ENCODE measurements at places on chromosomes 3 and 15.

DNA sequence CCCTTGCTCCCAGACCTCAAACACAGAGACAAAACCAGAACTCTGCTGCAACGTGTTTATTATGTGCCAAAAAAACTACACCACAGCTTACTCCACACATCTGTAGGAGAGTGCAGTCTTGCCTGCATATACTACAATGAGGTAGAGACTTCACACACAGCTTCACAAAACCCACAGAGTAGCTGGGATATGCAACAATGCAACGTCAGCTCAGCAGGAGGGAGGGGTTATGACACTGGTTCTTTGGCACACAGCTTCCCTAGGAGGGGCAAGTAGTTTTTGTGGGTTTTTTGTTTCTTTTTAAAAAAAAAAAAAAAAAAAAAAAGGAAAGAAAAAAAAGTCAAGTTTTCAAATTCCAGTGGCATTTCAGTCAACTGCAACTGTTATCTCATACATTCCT, 2.9 kb upstream of the RPS17 start:
- peak; percentile 83 for DNase-seq

- DNase-seq = no peak
Measured at GRCh38 chr15:68896178-68896577, 34.1 kb upstream of the SPESP1 start.

DNA sequence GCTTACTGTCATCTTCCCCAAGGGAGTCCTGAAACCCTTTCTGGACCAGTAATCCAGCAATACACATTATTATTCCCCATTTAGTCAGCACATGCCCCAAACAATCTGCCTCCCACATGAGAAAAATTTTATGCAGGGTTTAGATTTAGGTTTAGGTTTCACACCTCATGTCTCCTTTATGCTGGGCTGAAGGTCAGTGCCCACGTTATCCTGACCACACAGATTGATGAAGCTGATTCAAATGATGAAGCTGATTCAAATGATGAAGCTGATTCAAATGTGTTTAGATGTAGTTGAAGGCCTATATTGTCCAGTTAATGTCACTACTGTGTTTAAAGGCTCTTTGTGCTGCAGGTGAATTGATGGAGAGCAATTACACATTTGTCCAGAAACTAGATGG, 18.1 kb upstream of the ZBED2 start:
- DNase-seq = no peak

- no peak for DNase-seq
Measured at GRCh38 chr3:195185583-195185982, 85.4 kb downstream of the XXYLT1 start.

DNA sequence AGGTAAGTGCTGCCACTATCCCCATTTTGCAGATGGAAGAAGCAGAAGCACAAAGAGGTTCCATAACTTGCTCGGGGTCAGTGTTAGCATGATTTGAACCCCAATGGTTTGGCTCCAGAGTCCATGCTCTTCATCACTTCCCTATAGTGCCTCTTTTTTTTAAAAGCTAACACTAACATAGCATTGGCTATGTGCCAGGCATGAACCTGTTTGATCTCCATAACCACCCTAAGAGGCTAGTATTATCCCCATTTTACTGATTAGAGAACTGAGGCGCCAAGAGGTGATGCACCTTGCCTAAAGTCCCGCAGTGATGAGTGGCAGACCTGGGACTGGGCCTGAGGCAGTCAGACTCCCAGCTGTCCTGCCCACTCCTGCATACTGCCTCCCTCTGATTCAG, 7.3 kb downstream of the LINGO1 start:
- no peak for DNase-seq

DNA sequence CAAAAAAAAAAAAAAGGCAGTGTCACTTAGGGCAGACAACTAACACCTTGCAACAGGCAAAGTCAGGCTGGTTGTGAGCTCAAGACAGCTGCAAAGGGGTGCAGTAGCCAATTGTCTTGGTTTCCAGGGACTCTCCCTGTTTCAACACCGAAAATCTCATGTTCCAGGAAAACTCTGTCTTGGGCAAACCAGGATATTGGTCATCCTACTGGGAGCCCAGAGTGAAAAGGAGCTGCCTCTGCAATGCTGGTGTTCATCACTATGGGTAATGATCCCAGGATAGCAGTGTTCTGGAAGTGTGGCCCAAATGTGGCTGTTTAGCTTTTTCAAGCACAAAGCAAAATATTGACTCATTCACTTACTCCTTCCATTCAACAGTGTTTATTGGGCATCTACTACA, 82.6 kb downstream of the ARHGAP31 start:
- DNase-seq = peak; percentile 19

GRCh38 chr3:127690106-127690505, 17.4 kb downstream of the ABTB1 start:
- DNase-seq = peak; percentile 83

DNA sequence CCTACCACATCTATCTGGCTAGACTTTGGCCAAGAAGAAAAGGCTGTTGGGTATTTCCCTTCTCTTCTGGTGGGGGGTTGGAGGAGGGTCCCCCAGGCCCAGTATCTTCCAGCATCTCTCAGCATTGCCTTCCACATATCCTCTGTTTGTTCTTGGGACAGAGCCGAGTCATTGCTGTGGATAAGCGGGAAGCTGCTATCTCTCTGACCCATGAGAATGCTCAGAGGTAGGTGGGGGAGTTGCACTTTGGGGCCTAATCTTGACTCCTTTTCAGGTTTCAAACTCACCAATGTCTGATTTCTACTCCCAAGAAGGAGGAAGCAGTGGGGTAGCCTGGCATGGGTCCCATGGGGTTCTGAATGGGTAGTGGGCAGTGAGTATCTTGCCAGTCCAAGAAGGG, 8.0 kb downstream of the HEMK1 start:
- no peak for DNase-seq

DNA sequence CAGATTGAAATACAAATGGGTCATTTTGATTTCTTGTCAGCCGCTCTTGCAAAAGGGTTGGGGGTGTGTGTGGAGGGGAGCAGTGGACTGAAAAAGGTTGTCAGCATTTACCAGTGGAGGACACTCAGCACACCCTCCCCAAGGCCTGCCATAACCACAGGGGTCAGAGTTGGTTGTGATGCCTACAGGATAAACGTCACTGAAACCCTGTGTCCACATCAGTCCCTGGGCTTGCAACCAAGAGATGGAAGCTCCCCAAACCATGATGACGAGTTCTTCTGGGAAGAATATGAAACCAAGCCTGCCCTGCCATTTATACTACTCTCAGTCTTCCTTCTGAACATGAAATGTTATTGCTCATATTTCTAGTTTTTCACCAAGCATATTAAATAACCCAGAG, 54.0 kb upstream of the UMPS start:
- DNase-seq = peak; percentile 91

GRCh38 chr15:40235201-40235885, 3.5 kb upstream of the PAK6 start:
- no peak for DNase-seq

GRCh38 chr3:46908294-46908985, 30.9 kb downstream of the PTH1R start:
- DNase-seq = peak; percentile 70

DNA sequence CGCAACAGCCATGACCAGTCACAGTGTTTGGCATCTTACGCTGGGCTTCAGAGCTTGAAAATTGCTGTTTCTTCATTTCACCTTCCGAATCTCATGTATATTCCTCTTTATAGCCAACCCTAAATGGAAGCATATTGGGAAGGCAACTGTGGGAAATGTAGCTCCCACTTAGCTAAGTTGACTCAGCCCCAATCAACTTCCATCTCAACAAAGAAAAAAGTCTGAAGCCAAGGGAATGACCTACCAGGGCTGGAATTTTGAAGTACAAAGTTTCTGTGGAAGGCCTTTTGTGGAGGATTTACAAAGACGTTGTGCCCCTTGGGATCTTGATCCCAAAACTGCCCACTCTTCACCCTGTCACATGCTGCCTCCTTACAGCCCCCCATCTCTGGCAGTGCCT, 85.2 kb upstream of the OXTR start:
- peak; percentile 62 for DNase-seq

- DNase-seq = peak; percentile 67
Measured at GRCh38 chr3:36729204-36730056, 34.9 kb downstream of the DCLK3 start.

GRCh38 chr15:93900476-93901400, 330.6 kb upstream of the MCTP2 start:
- no peak for DNase-seq

GRCh38 chr3:73529308-73530021, 95.3 kb downstream of the PDZRN3 start:
- DNase-seq = no peak

DNA sequence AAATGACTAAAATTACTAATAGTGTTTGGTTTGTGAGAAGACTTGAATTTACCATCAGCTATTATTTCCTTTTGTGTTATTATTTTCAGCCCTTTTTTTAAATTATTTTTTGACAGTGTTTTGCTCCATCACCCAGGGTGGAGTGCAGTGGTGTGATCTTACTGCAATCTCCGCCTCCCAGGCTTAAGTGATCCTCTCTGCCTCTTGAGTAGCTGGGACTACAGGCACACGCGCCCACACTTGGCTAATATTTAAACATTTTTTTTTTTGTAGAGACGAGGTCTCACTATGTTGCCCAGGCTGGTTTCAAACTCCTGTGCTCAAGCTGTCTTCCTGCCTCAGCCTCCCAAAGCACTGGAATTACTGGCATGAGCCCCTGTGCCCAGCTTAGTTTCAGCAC, 31.7 kb upstream of the UTS2B start:
- DNase-seq = no peak

GRCh38 chr15:54312528-54312927, 334.3 kb downstream of the UNC13C start:
- no peak for DNase-seq

- DNase-seq = no peak
Measured at GRCh38 chr3:99365979-99366378, 272.4 kb upstream of the COL8A1 start.

- DNase-seq = no peak
Measured at GRCh38 chr3:186583831-186584230, 13.3 kb downstream of the DNAJB11 start.

GRCh38 chr3:113783463-113783862, 36.6 kb downstream of the ATP6V1A start:
- peak; percentile 84 for DNase-seq

DNA sequence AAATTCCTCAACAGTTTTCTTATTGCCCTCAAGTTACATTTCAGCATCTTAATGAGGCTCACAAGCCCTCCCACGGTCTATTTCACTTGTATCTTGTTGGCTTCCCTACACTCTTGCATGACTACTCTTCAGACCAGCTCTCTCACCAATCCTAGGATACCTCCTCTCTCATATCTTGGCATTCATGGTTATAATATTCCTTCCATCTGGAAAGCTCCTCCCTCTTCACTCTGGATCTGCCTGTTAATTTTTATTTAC, 8.5 kb upstream of the CCDC80 start:
- DNase-seq = peak; percentile 71

GRCh38 chr3:119490153-119490552, 8.2 kb upstream of the TIMMDC1 start:
- no peak for DNase-seq

DNA sequence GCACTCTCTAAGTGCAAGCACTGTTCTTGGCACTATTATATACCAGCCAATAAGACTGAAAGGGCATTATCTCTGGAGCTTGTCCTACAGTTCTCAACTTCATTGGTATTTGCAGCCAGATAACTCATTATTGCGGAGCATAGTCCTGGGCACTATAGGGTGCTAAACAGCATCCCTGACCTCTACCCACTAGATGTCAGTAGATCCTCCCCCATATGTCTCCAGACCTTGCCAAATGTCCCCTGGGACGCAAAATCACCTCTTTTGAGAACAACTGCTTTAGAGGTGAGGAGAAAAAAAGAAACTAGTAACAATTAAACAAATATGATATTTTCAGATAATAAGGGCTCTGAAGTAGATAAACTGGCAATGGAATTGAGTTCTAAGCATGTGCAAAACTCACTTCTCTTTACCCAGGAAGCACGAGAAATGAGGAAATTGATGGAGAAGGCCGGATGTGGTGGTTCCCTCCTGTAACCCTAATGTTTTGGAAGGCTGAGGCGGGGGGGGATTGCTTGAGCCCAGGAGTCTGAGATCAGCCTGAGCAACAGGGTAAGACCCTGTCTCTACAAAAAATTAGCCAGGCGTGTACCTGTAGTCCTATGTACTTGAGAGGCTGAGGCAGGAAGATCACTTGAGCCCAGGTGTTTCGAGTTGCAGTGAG, 61.4 kb downstream of the FRMD4B start:
- no peak for DNase-seq

DNA sequence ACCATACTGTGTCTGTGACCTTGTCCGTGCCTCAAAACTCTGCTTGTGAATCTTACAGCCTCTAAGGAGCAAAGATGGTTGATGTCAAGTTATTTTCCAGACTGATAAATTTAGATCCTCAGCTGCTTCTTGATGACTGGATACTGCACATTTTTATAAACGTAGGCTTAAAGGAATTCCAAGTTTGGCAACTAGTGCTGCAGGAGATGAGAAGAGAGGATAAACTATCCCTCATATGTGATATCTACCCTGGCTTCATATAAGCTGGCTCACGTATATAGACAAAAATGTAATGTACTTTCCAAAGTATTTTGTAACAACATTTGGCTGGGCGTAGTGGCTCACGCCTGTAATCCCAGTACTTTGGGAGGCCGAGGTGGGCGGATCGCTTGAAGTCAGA, 89.6 kb downstream of the GMPS start:
- peak; percentile 44 for DNase-seq

DNA sequence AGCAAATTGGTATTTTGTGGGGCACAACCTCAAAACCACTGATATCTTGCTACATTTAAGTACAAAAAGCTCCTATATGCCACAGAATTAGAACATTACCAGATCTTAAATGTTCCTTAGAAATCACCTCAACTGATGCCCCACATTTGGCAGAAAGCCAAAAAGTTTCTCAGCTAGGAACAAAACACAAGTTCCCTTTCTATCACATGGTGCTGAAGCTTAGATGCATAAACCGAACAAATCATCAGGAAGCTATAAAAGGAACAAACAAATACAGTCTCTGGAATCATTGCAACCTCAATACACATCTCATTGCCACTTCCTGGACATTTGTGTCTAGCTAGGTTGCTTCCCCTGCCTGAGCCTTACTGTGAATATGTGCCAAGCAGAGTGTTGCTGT, 492.6 kb downstream of the LPP start:
- no peak for DNase-seq

DNA sequence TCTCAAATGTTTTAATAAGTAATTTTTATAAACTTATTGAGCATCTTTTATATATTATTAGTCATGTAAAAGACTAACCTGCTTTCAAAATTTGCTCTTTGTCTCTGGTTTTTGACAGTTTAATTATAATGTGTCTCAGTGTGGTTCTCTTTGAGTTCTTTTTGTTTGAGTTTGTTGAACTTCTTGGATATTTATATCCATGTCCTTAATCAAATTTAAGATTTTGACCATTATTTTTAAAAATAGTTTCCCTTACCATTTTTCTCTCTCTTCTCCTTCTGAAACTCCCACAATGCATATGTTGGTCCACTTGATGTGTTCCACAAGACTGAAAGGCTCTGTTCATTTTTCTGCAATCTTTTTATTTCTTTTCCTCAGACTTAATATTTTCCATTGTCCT, 366.1 kb upstream of the GOLIM4 start:
- no peak for DNase-seq

- DNase-seq = no peak
Measured at GRCh38 chr3:130906374-130906995, 12.6 kb downstream of the ATP2C1 start.

- DNase-seq = no peak
Measured at GRCh38 chr15:75195122-75195765, 6.4 kb upstream of the C15orf39 start.

GRCh38 chr3:102224171-102224570, 210.6 kb upstream of the ZPLD1 start:
- DNase-seq = peak; percentile 32

All from AG20443 (cell line).